ENCODE measurements at places on chromosomes 1 and 21.

GRCh38 chr1:115057661-115058254 lies 28.1 kb downstream of the TSHB start:
- DNase-seq, result no peak

- DNase-seq, result peak; percentile 47
Observed at GRCh38 chr1:110672753-110673108, 2.0 kb downstream of the KCNA3 start.

GRCh38 chr1:5311634-5312292 lies 657.4 kb downstream of the AJAP1 start:
- no peak for DNase-seq

DNA sequence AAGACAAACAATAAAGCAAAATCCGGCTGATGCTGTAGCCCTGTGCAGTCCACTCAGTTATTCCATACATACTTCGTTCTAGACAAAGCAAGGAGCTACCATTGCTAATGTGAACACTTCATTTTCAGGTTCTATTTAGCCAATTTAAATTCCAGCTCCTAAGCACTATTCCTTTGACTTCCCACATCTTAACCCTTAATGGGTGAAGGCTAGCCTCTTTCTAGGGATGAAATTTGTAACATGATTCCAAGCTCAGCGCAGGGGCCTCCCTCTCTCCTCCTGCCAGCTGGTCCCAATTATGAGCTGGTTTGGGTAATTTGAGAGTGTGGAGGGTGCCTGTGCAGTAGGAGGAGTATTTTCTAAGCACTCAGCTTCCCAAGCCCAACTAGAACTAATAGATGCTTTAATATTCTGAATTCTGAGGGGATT lies 53.9 kb upstream of the PTGFRN start:
- DNase-seq, result no peak

DNA sequence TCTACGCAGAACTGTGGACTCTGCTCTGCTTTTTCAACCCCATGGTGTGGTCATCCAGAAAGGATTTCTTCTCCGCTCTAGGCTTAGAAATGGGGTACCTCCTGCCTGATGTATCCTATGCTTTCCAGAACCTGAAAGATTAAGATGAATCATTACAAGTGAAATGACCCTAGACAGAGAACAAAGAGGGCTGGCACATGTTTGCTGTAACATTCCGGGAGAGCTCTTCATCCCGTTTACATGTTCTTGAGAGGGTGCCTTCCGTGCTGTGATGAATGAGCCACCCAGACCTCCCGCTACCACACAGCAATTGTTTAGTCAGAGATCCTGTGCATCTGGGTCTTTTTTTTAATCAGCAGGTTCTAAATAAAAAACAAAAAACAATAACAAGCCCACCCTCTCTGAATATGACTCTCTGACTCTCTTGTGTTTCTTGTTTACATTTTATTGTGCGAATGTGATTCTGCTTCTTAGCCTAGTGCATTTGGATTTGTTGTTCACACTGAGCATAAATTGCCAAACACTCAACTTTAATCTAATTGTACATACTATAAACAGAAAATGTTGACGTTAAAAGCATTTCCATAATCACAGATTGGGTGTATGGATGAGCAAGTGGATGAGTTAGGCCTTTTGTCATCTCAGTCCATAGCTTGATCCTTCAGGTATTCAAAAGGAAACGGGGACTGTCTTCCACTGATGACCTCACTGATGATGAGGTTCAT lies 87.1 kb downstream of the GPR88 start:
- DNase-seq, result no peak

GRCh38 chr1:31244326-31244725 lies 4.6 kb upstream of the NKAIN1 start:
- DNase-seq, result no peak

DNA sequence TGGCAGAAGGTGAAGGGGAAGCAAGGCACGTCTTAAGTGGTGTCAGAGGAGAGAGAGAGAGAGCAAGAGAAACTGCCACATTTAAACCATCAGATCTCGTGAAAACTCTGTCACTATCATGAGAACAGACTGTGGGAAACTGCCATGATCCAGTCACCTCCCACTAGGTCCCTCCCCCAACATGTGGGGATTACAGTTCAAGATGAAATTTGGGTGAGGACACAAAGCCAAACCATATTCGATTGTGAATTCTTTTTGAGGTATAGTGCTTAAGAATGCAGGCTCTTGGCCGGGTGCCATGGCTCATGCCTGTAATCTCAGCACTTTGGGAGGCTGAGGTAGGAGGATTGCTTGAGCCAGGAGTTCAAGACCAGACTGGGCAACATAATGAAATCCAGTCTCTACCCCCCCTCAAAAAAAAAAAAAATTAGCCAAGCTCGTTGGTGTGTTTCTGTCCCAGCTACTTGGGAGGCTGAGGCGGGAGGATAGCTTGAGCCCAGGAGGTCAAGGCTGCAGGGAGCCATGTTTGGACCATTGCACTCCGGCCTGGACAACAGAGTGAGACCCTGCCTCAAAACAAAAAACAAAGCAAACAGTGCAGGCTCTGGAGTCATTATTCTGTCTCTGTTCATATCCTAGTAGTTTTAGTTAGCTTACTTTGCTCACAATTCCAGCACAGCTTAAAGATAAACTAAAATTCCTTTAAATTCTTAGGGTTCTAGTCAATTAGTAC lies 6.0 kb downstream of the ZCCHC17 start:
- no peak for DNase-seq

GRCh38 chr1:245079021-245079609 lies 75.7 kb upstream of the KIF26B start:
- DNase-seq, result no peak

DNA sequence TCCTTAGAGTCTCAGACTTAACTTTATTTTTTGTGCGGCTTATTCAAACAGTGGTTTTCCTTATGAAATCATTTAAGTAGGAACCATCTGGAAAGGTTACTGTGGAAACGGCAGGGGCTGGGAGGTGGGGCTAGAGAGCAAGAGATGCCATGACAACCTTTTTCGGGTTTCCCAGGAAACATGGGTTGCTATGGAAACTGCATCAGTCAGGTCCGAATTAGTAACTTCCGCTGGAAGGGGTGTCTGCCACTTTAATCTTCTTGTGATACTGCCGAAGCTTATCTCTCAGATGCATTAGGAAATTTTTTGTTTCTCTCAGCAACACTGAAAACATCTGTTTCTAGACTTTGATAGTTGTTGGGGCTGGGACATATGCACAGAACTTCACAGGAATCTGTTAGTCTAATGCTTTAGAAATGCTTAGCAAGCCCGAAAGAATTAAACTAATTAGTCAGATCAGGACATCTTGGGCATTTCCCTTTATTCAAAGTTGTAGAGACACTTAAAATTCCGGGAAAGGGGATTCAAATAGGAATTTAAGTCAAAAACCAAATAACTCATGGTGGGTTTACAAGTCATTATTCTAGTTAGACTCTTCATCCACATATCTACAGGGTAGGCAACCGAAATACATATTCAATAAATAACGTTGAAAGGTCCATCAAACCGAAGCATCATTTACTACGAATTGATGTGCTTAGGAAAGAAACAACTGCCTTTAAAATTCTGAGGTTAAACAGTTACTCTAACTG lies 2.6 kb downstream of the KCNA3 start:
- peak; percentile 85 for DNase-seq

DNA sequence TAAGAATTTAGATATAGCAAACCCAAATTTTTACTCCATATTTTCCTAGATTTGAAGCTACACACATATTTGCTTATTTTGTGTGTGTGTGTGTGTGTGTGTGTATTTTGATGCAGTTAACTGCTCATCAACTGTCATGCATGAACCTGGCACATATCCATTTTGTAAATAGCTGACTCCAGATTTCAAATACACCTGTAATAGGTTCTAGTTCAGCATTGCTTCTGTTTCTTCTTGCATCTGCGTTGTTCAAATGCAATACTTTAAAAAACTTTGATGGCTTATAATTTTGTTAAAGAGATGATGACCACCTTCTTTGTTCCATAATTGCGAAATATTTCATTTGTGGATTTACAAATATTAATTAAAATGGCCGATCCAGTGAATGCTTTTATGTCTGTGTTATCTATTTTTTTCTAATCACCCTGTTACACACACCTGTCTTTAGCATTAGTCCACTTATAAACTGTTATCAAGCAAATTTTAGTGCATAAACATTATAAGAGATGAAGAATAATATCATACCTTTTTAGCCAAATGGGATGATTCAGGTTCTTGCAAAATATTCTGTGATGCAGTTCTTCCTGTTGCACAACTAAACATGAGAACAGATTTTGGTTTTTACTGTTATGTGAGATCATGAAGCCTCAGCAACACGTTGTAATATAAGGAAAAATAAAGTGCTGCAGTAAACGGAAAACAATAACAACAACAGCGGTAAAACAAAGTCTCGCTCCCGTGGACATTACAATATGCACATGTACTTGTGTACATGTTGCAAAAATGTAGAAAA lies 12.7 kb upstream of the S100A11 start:
- DNase-seq, result no peak

DNA sequence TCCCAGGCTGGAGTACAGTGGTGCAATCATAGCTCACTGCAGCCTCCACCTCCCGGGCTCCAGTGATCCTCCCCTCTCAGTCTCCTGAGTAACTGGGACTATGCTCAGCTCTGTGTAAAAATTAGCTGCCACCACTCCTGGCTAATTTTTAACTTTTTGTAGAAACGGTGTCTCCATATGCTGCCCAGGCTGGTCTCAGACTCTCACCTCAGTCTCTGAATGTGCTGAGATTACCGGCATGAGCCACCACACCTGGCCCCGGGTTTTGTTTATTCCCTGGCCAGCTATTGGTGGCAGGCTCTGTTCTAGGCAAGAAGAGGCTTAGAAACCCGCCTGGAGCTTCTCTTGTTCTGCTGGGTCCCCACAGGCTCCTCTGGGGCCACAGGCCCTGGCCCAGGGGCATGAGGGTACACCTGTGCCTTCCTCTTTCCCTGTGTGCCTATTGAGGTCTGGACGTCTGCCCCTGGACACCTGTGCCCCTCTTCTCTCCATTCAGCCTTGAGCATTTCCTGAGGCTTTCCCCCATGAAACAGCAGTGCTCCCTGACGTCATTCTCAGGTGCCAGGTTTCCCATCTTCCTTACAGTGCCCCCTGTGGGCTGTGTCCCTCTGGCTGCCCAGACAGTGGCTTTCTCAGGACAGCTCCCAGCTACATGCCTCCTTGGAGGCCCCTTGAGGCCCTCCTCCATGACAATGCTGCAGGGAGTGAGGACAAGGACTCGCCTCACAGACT lies 57.5 kb downstream of the PCP4 start:
- no peak for DNase-seq

DNA sequence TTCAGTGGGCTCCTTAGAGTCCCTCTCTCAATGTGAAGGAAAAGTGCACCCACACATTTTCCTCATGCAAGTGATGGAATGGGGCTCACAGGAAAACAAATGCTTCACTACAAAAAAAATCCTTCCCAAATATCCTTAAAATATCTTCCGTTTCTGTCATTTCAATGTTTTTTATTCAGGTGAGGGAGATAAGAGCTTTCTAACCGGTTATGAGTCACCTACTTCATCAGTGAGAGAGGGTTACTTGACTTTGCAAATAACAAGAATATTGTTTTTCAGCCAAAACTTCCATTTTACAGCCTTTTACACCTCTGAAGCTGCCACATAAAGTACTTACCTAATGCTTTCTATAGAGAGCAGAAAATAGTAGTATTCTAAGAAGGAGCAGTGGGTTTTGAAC lies 98.3 kb upstream of the CD55 start:
- DNase-seq, result no peak

Data from activated naive CD4-positive, alpha-beta T cell treated with anti-CD3 and anti-CD28 coated beads for 36 hours (primary cell).